Activated CD4-positive, CD25-positive, alpha-beta regulatory T cell (primary cell): ENCODE measurements at places on chromosomes 6 and 20.

DNA sequence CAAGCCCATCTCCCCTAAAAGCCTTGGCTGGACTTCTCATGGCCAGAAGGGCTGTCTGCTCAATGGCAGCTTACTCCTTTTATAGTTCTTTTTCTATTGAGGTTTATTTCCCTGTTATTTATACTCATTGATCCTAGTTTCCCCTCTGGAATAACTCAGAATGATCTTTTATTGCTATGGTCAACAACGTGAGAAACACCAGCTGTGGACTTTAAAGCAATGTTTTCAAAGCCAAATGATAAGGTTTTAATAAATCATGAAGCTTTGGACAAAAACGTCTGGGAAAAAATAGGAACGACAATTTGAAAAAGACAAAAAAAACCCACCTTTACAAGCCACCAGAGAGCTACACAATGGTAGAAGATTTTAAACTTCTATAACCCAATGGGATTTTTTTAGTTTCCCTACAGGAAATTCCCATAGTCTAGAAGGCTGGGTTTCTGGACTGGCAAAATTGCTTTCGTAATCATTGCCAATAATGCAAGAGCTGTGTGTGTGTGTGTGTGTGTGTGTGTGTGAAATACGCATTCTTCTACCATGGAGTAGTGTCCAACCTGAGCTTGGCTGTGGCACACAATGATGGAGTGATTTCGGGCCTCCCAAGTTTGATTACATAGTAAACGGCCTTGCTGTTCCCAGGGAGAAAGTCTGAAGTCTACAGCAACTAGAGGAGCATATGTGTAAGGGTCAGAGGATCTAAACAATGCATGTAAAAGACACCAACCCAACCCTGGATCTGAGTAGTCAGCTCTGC is 396.0 kb downstream of the SYNE1 start:
- no peak for DNase-seq

GRCh38 chr6:166692723-166693302 is 65.8 kb upstream of the RPS6KA2 start:
- DNase-seq, result no peak

DNA sequence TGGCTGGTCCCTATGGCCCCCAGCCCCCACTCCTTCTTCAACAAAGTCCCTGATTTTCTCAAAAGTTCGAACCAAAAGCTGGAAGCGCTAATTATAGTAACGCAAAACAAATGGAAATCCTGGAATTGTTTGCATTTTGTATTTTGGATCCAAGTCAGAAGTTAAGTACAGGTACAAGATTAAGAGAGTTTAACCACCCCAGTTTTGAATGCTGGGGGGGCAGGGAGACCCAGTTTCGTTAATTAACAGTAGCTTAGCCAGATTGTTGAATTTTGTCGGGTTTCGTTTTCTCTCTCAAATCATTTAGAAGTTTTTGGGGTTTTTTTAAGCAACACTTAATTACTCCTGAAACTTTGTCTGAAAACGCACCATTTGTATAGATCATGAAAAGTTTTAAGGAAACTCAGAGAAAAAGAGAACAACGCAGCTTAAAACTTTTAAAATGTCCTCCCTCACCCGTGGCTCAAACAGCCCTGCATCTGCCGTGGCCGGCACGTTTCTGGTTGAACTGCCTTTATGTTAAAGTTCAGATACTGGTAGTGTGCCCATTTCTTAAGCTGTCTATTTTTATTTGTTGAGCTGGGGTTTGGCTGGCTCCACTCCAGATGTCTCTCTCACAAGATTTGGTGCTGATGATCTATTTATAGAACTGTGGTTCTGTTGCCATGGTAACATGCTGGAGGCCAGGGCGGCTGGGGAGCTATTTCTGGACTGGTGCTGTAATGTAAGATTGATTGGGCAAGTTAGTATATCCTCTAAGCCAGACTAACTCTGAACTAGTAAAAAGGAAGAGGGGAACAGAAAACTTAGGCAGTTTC is 55.0 kb downstream of the GNAS start:
- DNase-seq, result no peak

DNA sequence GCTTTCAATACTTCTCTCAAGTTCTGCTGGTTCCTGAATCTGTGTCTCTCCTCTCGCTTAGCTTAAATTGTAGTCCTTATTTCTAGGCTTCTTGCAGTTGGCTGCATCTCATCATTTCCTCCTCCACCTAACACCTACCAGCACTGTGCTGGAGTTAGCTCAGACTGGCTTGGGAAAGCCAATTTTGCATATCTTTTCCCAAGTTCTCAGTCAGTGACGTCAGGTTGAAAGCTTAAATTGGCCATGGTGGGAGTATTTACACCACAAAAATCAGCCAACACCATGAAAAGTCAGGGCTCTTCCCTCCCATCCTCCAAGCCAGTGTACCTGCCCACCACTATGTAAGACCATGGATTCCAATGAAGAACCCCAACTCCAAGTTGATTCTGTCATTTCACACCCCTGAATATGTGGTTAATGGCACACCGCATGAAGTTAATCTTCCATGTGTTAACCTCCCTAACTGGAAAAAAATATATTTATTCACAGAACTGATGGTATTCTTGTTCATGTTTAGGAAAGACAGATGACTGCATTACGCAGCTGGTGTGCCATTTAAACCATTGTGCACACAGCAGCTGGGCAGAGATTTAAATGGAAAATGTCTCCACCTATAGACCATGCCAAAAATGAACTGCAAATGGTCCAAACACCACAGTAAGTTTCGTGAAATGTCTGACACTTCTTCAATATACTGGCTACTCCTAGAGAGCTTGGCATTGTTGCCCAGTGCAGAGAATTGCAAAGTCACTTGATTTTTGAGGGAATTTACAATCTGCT is 274.1 kb upstream of the MAP3K7 start:
- DNase-seq, result no peak

GRCh38 chr6:4020822-4021132 is 58.2 kb downstream of the FAM217A start:
- no peak for DNase-seq

DNA sequence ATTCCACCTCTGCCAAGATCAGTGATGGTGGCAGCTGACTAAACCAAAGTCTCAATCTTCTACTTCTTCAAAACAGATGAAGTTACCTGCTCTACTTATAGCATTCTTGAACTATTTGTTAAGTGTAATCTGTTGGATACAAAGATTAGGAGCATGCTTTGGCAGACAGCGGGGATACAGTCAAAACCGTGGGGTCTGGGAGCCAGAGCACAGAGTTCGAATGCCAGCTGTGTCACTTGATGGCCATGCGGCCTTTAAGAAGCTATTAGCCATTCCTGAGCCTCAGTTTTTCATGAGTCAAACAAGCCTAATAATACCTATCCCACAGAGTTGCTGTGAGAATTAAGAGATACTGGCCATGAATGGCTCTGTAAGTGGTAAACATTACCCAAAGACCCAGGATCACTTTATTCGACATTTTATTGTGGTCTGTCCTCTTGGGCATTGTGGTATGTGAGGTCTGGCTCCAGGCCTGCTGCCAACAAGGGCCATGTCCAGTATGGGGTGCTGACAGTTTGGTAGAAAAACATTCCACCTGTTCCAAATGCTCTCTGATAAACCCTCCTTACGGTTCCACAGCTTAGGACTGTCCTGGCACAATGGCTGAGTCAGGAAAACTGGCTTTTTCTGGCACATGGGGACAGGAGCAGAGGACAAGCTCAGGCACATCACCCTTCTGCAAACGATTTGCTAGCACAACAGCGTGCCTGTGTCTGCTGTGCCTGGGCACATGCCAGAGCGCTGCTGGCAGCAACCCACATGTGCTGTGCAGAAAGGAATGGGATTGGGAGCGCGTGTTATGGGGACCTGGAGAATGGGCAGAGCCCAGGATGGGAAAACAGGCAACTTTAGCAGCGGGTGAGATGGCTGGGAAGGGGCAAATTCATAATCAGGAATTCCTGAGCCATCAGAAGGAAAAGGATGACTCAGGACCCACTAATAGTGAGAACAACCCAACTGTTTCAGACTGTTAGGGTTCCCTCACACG is 15.7 kb upstream of the FAM83C start:
- no peak for DNase-seq

GRCh38 chr6:9628819-9629218 is 786.1 kb downstream of the TFAP2A start:
- DNase-seq, result no peak

DNA sequence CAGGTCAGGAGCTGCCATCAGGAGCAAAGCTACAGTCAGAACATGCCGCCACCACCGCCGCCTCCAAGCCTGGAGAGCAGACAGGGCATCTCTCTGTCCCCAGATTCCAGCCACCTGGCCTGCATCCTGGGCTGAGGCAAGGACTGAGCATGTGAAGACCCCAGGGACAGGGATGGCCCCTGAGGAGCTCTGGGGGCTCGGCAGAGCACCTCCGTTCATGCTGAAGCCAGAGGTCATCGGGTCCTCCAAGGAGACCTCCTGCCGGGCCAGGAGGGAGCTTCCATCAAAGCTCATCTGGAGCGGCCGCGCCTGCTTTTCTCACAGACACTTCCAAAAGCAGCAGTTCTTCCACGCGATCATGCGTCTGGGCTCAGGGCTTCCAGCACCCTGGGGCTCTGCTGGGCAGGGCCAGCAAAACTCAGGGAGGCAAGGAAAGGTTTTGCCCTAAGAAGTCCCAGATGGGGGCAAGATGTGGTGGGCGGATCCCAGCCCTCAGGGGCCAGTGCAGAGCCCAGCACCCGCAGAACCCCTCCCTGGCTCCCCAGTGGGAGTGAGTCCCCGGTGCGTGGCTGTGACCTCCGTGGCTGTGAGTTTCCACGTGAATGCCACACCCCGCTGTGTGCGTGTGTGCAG is 138.4 kb downstream of the TAF4 start:
- no peak for DNase-seq

DNA sequence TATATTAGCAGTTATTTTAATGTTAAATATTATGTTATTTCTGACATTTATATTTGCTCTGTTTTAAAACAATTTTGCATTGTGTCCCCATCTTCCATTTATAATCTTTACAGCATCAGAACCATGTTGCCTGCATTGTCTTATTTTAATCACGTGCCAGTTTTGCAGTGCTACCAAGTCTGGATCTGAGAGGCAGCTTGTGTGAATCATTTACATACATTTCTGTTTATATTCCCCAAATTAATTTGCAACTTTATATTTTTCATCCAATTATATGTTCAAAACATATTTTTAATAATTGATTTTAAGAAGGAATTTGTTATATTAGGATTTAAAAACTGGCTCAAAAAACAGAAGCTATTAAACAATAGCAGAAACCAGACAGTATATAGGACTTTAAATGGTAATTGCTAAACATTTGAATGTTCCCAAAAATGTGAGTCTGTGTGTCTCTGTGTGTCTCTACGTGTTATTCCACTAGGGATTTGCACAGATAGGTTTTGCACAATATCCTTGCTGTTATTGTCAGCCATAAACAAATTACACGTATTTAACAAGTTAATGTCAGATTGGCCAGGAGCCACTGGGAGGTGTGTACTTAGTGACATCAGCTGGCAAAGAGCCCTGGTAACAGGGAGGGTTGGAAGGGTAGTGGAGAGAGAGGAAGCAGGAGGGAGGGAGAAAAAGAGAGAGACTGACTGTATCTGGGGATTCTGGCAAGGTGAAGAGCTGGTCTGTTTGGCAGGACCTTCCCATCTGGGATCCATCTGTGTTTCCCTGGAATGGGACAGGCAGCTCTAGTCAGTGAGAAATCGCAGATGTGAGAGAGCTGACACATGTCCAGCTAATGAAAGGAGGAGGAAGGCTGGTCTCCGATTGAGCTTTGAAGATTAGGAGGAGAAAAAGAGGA is 72.1 kb downstream of the CBFA2T2 start:
- DNase-seq, result no peak

- DNase-seq, result no peak
These were observed 61.4 kb downstream of the BMP2 start for GRCh38 chr20:6828794-6829423.
